ENCODE measurements at places on chromosomes 5 and 9. TPM values are rescaled to one million over a fixed set of nuclear protein-coding genes. Genes with fewer than 3 reads are reported as not detected.
A peak's percentile ranks its signal among the peaks of the same experiment; 100 is the strongest.

RAPGEF6 gene
- 26.7 TPM for total RNA-seq

PCDHGA11 gene
- 6.0 TPM for total RNA-seq

ARL10 gene
- total RNA-seq = 46.0 TPM

SLC6A19 gene
- not detected for total RNA-seq

DNA sequence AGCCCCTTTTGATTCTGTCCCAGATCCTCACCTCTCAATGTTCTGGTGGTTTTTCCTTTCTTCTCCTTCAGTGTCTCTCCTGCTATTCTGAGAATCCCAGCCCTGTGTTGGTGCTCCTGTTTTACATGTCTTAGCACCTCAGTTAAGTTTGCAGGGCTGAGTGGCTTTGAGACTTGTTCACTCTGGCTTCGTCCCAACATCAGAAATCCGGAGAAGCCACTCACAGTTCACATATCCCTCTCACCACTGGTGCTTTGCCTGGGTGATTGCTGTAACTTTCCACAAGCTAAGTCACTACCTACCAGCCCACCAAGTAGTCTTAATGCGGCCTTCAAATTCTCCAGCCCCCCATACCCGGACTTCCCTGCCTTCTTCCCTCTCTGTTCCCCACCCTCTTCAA lies 40.2 kb downstream of the CYFIP2 start:
- no peak overlapping the region for H3K4me3 ChIP-seq
- no peaks in the 10 kb centered on the region for H3K27me3 ChIP-seq
- peaks cover 11% of the 10 kb centered on the region for H3K36me3 ChIP-seq
- no peak overlapping the region for H3K27ac ChIP-seq
- no peaks in the 10 kb centered on the region for H3K4me1 ChIP-seq

GRCh38 chr5:177430140-177430951 lies 3.9 kb downstream of the GRK6 start:
- no peak overlapping the region for H3K27ac ChIP-seq
- DNase-seq = no peak
- no peaks in the 10 kb centered on the region for H3K27me3 ChIP-seq
- H3K4me3 ChIP-seq = no peak overlapping the region

DNA sequence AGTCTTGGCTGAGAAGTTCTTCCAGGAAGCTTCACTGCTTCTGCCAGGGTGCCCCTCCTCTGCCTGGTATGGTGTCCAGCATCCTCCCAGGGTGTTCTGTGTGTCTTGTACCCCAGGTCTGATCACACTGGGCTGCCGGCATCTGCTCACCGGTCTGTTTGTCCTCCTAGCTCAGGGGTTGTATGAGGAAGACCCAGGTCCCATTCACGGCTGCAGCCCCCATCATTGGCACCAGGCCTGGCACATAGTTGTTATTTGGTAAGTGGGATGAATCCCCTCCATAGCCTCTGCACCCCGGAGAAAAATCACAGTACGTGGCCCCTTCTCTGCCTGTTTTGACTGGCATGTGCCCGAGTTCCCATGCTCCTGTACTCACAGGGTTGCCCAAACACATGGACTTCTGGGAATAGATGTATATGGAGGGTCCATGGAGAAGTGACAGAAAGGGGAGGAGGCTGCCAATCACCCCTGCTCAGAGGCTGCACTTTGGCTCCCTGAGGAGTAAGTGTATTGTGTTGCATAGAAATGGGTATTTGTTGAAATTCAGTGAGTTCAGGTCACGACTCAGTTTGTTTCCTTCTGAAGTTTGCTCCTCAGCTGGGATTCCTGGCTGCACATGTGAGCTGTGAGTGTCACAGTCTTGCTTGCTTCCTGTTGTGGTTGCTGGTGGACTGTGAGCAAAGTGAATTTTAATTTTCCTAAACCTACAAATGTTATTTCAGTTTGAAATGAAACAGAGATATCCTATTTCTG lies 96.2 kb downstream of the HSPA4 start:
- peaks cover 5% of the 10 kb centered on the region for H3K27me3 ChIP-seq
- H3K36me3 ChIP-seq = no peaks in the 10 kb centered on the region
- H3K4me1 ChIP-seq = peaks cover 3% of the 10 kb centered on the region

- no peak for DNase-seq
- no peaks in the 10 kb centered on the region for H3K4me1 ChIP-seq
- peaks cover 2% of the 10 kb centered on the region for H3K36me3 ChIP-seq
- H3K4me3 ChIP-seq = no peak overlapping the region
These were observed 34.0 kb downstream of the PDGFRB start for GRCh38 chr5:150121448-150122157.

DNA sequence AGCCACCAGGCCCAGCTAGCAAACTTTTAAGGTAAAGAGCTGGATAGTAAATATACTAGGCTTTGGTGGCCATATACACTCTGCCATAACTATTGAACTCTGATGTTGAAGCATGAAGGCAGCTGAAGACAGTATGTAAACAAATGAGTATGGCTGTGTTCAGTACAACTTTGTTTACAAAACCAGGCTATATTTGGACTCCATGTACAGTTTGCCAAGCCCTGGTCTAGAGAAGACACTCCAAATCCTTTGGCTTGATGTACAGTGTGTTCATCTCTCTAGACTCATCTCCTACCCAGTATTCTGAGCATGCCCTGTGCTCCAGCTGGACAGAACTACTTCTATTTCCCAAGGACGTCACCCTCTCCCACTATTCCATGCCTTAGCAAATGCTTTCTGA lies 54.3 kb upstream of the MEGF10 start:
- H3K27me3 ChIP-seq = no peaks in the 10 kb centered on the region
- no peak for DNase-seq
- peaks cover 2% of the 10 kb centered on the region for H3K4me1 ChIP-seq
- H3K4me3 ChIP-seq = no peak overlapping the region
- H3K27ac ChIP-seq = no peak overlapping the region

- H3K27me3 ChIP-seq = no peaks in the 10 kb centered on the region
- H3K4me1 ChIP-seq = peaks cover 8% of the 10 kb centered on the region
- H3K27ac ChIP-seq = no peak overlapping the region
- no peak overlapping the region for H3K4me3 ChIP-seq
- no peaks in the 10 kb centered on the region for H3K36me3 ChIP-seq
These were observed 24.4 kb upstream of the ELL2 start for GRCh38 chr5:95986001-95986400.

DNA sequence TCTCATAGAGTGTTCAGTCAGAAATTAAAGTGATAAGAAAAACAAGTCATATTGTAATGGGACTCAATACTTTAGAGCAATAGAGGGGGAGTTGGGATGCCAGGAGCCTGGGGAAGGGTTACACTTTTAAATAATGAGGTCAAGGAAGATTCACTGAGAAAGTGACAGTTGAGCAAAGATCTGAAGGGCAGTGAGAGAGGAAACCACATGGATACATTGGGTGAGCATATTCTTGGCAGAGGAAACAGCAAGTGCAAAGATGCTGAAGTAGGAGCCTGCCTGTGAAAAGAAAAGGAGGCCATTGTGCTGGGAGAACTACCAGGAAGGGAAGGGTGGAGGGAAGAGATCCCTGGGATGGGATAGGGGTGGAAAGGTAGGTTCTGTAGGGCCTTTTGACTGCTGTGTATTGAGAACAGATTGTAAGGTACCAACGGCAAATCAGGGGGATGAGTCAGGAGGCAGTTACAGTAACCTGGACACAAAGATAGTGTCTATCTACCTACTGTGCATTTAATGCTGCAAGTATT lies 79.4 kb downstream of the PAM start:
- no peak overlapping the region for H3K4me3 ChIP-seq
- no peak for DNase-seq
- no peak overlapping the region for H3K27ac ChIP-seq
- peaks cover 2% of the 10 kb centered on the region for H3K36me3 ChIP-seq
- H3K27me3 ChIP-seq = no peaks in the 10 kb centered on the region

GRCh38 chr5:17412760-17413671 lies 85.0 kb upstream of the TAF11L2 start:
- H3K36me3 ChIP-seq = no peaks in the 10 kb centered on the region
- no peaks in the 10 kb centered on the region for H3K27me3 ChIP-seq
- no peak for DNase-seq
- no peak overlapping the region for H3K4me3 ChIP-seq
- H3K27ac ChIP-seq = no peak overlapping the region
- peaks cover 26% of the 10 kb centered on the region for H3K4me1 ChIP-seq

DNA sequence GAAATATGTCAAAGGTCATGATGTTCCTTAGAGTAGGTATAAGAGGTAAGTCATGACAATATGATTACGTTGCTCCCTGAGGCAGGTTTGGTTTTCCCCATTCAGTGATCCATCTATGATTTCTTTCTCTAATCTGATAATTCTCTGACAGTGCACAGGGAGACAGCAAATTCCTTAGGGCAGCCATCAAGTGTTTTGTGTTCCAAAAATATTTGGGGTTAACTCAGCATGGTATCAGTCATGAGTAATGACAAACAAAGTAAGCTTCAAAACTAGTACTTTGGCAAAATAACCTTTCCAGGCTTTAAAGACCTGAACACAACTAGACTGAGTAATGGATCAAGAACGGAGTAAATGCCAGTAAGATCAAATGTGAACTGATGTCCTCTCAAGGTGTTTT lies 55.3 kb upstream of the SPATA31E1 start:
- no peaks in the 10 kb centered on the region for H3K36me3 ChIP-seq
- H3K27me3 ChIP-seq = no peaks in the 10 kb centered on the region
- H3K27ac ChIP-seq = no peak overlapping the region

DNA sequence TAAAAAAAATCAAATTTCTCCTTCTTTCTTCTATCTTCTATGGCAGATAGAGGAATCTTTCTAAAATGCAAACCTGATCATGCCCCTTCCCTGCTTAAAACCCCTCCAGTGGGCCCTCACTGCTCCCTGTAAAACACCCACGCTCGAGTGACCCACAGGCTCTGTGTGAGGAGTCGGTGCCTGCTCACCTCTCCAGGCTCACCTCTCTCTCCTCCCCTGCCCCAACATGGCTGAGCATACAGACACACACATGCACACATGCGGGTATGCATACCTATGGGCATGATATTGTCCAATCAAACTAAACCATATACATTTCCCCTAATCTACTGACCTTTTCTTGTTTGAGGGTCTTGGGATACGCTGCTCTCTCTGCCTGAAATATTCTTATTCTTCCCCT lies 40.8 kb upstream of the COL15A1 start:
- no peak overlapping the region for H3K27ac ChIP-seq
- H3K36me3 ChIP-seq = no peaks in the 10 kb centered on the region
- no peak for DNase-seq
- no peak overlapping the region for H3K4me3 ChIP-seq

DNA sequence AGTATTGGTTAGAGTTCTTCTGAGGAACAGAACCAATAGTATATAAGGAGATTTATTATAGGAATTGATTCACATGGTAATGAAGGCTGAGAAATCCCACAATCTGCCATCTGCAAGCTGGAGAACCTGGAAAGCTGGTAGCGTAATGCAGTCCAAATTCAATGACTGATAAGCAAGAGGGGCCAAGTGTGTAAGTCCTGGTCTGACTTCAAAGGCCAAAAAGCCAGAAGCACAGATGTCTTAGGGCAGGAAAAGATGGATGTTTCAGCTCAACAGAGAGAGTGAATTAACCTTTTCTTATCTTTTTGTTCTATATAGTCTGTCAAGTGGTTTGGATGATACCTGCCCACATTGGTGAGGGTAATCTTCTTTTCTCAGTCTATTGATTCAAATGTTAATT lies 146.4 kb downstream of the FGF10 start:
- H3K4me3 ChIP-seq = no peak overlapping the region
- H3K36me3 ChIP-seq = no peaks in the 10 kb centered on the region
- H3K27ac ChIP-seq = no peak overlapping the region
- H3K27me3 ChIP-seq = peaks cover 15% of the 10 kb centered on the region
- DNase-seq = no peak
- H3K4me1 ChIP-seq = no peaks in the 10 kb centered on the region

DNA sequence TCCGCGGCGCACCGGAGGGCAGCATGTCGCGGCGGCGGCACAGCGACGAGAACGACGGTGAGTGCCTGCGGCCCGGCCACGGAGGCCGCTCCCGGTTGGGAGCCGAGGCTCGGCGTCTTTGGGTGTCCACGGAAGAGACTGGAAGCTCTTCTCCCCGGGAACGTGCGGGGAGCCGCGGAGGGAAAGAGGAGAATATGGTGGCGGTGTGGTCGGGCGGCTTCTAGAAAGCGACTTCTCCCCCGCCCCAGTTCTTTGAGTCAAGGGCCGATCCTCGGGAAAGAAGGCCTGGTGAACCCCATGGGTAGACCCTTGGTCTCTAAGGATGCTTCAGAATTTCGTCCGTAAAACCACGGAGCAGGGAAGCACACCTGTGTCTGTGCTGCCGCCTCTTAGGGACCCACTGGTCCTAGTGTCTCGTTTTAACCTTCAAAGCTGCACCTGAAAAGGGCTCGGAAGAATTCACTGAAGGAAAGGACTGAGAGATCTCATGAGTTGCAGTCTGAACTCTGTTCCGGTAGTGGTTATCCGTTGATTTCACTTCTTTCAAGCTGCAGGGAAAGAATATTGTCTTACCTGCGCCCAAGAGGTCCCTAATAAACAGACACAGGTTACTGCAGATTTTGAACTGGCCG lies 354 bp downstream of the NCBP1 start:
- no peaks in the 10 kb centered on the region for H3K27me3 ChIP-seq
- no peak for DNase-seq
- peak overlapping the region; percentile 100 for H3K27ac ChIP-seq
- peak overlapping the region; percentile 83 for H3K4me3 ChIP-seq

DNA sequence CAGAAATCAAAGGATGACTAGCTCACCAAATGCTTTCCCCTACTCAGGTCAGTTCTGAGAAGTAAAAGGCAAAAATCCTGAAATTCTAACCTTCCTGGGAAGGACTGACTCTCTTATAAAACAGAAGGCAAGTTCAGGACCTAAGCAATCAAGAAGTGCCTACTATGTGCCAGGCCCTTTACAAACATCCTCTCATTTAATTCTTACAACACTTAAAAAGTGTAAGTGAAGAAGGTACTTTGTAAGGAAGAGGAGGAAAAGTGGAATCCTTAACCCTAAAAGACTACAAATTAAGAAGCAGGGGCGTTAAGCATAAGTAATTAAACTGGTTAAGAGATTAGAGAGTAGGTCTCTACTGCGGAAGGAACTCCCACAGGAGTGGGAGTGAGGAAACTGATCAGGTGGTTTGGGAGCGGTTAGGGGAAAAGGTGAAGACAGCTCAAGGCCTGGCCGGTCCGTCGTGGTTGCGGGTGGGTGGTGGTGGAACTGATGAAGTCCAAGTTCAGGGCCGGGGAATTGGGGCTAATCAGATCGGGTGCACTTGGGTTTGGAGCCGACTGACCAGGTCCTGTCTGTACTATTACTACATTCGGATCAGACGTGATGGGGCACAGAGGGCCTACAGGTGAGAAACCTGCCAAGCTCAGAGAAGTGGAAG lies 839 bp downstream of the MED27 start:
- no peak for DNase-seq
- peaks cover 10% of the 10 kb centered on the region for H3K36me3 ChIP-seq
- peaks cover 31% of the 10 kb centered on the region for H3K4me1 ChIP-seq
- peak overlapping the region; percentile 89 for H3K4me3 ChIP-seq
- H3K27me3 ChIP-seq = peaks cover 7% of the 10 kb centered on the region
